Stimulated activated CD4-positive, alpha-beta T cell treated with anti-CD3 and anti-CD28 coated beads, TNF-alpha, amount 100 ng/mL, for 4 hours (primary cell): ENCODE measurements at places on chromosomes 2 and 18.

DNA sequence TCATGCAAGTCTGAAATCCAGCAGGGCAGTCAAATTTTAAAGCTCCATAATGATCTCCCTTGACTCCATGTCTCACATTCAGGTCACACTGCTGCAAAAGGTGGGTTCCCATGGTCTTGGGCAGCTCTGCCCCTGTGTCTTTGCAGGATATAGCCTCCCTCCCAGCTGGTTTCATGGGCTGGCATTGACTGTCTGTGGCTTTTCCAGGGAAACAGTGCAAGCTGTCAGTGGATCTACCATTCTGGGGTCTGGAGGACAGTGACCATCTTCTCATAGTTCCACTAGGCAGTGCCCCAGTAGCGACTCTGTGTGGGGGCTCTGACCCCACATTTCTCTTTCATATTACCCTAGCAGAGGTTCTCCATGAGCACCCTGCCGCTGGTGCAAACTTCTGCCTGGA lies 220.6 kb upstream of the COPS8 start:
- DNase-seq, result no peak

GRCh38 chr2:108965540-108966289 lies 23.3 kb downstream of the EDAR start:
- no peak for DNase-seq

- no peak for DNase-seq
Observed at GRCh38 chr2:103139628-103140268, 377.9 kb downstream of the TMEM182 start.

DNA sequence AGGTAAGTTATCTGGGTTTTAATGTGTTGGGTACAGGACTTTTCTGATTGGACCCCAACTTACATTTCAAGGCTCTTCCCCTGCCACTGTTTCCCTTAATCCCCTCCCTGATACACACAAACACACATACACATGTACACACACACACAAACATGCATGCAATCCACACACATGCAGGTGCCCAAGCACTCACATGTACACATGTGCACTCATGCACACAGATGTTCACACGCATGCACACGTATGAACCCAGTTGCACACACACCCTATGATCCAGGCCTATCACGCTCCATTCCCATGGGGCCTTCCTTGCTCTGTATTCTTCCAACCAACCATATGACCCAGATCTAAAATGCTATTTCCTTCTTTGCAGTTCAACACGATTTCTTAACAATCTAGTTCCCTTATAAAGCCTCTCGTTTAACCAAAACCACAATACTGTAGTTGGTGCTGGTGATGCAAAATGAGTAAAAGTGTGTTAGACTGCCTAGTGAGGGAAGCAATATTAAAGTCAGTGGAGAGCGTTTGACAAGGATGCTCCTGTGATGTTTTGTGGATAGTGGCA lies 11.1 kb downstream of the SERPINB8 start:
- no peak for DNase-seq

DNA sequence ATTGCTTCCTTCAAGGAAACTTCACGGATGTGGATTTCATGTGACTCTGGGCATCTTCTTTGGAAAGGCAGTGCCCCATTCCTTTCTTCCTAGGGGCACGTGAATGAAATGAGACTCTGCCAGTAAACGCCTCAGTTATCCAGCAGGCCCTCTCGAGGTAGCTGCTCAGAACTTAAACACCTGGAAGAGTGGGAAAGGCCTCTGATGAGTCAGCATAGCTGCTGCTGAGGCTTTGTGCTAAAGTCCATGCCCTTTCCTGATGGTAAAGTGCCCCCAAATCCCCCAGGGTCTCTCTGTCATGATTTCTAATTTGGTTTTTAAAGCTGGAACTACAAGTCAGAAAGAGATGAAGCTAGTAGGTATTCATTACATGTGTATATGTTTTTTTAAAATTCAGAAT lies 3.8 kb downstream of the SLC1A4 start:
- DNase-seq, result no peak

GRCh38 chr2:66641685-66642084 lies 206.8 kb downstream of the MEIS1 start:
- no peak for DNase-seq

DNA sequence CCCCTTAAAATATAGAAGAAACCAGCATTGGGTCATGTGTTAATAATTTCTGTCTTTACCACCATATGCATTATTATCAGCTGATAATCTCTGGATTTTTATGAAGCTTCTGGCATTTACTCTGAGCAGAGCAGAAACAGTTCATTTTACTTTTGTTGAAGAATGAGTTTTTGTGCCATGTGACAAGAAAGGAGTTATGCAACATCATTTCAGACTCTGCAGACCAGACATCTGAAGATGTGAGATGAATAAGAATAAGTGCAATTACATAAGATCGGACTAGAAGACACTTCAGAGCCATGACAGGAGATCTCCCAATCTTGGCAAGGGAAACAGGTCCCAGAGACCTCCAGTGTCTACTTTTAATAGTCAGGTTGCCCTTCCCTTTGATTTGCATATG lies 869.4 kb upstream of the VRK2 start:
- DNase-seq, result no peak

DNA sequence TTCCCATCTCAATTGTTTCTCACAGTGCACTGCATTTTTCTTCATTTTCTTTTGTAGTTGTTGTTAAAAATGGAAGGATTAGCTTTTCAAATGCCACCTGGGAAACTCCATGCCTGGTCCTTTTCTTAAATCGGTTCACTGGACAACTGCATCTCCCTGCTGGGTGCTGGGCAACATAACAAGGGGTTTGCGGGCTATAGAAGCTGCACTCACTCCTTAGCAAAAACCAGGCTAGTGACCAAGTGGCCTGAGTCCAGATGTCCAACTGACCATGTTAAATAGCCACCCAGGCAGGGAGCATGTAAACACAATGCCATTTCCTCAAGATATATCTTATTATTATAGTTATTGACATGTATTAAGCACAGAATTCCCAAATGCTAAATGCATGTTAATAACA lies 264.9 kb downstream of the ICOS start:
- DNase-seq, result no peak

DNA sequence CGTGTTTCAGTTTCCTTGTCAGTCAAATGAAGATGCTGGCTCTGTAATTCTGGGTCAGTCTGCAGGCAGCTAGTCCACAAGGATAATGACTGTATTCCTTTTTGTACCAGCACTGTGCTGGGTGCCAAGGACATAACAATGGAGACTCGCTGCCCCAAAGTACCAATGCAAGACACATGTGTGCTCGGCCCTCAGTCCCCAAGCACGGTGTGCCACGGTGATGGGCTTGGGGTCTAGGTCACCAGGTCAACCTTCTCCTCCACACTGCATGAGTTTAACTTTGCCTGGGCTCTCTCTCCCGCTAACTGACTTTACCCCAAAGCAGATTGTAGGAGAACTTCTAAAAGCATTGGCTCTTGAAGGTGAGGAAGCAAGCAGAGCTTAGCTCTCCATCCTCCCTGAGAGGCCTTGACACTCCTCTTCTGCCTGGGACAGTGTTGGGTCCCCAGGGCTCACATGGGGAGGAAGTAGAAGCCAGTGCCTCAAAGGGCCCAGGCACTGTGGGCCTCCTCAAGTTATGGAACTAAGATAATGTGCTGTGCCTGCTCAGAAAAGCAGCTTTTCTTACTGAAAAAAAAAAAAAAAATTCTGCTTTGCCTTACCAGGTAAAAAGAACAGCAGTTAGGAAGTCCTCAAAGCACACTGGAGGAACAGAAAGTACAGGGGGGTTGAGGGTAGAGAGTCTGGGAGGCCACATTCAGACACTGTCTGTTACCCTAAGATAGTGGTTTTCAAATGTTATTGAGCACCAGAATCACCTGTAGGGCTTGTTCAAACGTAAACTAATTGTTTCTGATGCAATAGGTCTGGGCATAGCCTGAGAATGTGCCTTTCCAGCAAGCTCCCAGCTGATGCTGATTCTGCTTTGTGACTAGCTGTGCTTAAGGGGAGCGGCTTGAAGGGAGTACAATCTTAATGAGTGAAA lies 276.4 kb upstream of the CXCR4 start:
- no peak for DNase-seq

DNA sequence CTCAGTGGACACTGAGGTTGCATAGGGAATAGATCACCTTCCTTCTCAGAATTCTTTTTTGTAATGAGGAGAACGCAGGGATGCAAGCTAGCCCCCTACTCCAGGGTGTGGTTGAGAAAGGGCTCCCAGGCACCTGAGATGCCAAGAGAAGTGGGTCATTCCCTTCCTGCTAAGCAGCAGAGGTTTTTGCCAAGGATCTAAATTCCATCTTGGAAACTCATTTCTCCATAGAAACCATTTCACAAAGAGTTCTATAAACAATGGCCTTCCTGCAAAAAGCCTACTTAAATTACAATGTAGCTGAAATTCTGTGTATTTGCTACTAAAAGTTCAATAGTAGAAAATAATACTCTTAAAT lies 3.7 kb upstream of the PPP3R1 start:
- no peak for DNase-seq

DNA sequence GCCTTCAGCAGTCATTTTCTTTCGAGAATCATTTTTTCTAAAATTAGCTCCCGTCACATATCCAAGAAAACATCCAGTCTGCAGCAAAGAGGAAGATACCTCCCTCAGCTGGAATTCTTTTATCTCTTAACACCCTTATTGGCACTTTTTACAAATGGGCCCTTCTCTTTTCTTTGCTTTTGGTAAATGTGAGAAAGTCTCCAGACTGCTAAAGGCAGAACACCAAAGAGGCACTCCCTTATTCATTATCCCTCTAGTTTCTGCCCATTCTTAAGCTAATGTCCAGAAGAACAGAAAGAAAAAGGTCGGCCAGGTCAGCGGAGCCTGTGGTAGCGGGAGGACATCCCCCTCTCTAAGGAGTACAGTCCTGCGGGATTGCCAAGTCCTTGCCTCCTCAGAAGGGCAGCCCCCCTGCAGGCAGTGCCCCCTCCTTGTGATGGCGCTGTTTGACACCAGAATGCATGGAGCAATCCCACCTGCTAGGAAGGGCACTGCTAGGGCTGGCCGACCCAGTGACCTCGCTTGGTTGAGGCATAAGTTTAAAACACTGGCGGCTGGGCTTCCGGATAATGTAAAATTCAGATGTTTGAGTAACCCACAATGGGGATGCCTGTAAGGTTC lies 34.0 kb downstream of the ST6GAL2 start:
- no peak for DNase-seq

DNA sequence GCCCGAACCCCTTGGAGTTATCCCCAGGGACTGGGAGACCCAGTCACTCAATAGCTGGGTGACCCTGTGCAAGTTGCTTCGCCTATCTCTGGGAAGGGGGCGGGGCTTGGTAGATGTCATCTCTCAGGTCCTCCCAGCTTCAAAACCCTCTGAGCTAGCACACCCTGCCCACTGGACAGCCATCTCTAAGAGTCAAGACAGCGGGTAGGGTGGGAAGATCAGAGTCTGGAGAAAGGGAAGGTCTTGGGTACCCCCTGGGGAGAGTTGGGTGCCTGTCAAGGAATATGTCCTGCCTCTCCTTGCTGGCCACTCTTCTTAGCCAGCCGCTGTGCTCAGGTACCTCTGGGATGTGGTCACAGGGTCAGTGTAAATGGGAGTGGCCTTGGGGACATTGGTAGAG lies 8.0 kb downstream of the GLI2 start:
- no peak for DNase-seq

DNA sequence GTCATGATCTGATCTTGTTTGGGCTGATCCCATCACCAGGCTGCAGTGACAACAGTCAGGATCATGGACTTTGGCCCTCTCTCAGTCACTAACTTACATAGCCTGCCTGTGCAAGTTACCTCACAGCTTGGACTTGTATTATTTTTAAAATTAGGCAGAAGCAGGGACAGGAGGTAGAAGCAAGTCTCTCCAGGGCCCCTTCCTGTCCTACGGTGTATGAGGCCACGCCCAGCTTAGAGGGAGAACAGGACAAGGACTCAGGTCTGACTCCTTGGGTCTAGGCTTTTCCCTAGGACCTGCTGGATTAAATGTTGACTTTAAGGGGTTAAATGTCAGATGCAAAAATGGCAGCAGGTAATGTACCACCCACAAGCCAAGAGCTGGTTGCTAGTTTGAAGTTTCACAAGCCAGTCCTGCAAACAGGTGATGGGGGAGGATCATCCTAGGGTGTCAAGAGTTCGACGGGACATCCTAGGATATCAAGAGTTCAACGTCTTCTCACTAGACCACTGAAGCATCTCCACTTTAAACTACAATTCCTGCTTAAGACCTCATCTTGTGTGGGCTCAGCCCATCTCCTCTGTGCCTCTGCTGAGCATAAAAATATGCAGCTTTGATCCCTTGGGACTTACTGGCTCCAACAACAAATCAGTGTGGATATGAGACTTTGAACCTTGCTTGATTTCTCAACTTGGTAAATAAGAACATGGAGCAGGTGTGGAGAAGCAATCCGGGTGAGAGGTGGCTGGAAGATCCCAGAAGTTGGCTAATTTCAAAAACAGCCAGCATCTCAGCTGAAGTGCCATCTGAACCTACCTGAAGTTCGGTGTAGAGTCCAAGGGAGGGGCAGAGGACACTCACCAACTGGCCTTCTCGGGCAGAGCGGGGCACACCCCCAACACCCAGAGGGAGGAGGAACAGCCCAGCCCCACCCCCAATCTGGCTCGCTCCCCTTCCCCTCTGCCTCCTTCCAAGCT lies 39.5 kb downstream of the SFXN5 start:
- DNase-seq, result no peak

GRCh38 chr2:74441690-74442482 lies at the start of gene RTKN:
Gene RTKN (minus strand): TSS chr2:74441937. CDS start chr2:74441816, 121 bp downstream.
- DNase-seq, result no peak

- DNase-seq, result no peak
Observed at GRCh38 chr2:2825062-2825461, 494.0 kb upstream of the MYT1L start.

- no peak for DNase-seq
Observed at GRCh38 chr2:72077702-72078169, 69.9 kb downstream of the CYP26B1 start.

GRCh38 chr18:2223849-2224248 lies 347.5 kb downstream of the METTL4 start:
- no peak for DNase-seq

DNA sequence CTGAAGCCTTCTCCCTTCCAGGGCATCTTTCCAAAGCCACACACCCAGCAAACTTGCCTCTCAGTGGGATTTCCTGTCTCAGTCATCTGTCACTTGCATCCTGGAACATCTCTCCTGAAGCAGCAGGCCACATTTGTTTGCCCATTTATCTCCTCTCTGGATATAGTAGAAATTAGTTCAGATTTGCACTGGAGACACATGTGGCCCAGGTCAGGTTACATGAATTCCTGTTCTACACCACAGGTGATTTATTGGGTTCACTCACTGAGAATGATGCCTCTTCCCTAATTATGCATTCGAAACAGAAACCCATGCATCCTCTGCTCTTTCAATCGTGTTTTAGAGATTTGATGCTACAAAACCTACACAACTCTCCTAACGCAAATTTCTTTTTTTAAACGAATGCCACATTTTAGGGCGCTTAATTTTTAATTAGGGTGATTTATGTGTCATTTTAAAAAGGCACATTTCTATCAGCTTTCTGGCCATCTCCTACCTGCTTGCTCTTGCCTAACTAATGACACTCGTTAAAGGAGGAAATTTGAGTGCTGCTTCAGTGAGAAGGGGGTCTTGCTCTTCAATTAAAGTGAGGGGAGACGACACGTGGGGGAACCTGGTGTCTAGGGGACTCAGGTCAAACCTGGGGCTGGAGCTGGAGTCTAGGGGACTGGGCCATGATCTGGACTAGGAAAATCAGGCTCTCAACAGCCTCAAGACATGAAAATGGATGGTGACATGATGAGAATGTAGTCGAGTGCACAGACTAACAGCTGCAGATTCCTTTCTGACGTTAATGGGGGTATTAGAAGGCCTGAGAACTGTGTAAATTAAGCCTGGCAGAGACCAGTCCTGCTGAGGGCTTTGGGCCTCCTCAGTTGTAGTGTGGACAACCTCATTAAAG lies 221.4 kb downstream of the CLIP4 start:
- no peak for DNase-seq

GRCh38 chr2:240912878-240913809 lies 7.0 kb downstream of the CROCC2 start:
- no peak for DNase-seq

- DNase-seq, result no peak
Observed at GRCh38 chr2:239204876-239205468, 195.8 kb downstream of the HDAC4 start.
